Germinal center (tissue), 1 donor: ENCODE measurements at places on chromosomes 12 and 14.

DNA sequence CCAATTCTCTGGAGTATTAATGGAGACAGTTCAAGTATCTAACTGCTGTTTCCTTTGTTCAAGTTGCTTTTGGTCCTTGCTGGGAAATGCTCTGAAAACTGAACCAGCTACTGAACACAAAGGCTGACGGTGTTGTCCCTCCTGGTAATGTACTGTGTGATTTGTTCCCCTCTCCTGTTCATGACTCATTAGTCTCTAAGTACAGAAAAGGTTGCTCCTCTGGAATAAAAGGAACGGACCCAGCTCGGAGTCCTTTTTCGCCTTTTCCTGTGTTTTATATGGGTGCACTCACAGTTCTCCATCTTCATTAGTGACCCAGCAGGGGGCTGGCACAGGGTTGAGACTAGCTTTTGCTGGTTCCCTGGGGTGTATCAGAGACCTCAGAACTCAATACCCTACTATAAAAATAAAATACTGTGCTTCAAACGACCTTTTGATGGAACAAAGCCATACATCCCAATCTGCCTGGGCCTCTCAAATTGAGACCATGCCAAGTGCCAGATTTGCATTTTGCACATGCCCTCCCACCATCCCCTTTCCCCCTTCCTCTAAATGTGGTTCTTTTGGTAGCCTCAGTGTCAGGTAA is 269.7 kb downstream of the RAD51B start:
- no peak for DNase-seq

GRCh38 chr14:58966997-58967396 is 221.5 kb upstream of the DAAM1 start:
- no peak for DNase-seq

DNA sequence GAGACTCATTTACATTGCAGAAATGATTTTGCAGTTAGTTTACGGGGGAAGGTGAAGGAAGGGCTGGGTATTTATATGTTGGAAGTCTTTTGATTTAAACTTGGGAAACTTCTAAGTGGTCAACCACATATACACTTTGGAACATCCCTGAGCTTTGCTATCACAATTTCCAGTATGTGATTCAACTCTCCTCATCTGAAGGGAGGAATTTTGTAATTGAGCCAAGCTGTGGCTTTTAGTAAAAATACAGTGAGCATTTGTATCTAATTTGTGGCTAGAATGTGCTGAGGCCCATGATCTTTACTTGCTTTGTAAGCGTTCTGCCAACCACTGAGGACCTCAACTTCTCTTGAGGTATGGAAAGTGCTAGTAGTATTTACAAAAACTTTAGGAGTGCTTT is 235.0 kb upstream of the PDZRN4 start:
- no peak for DNase-seq

GRCh38 chr14:55973285-55973800 is 144.9 kb upstream of the PELI2 start:
- no peak for DNase-seq
